ENCODE measurements at places on chromosomes 7 and 10.
A peak's percentile ranks its signal among the peaks of the same experiment; 100 is the strongest.

- DNase-seq: peak; percentile 40
These were observed 3.6 kb downstream of the INMT start for GRCh38 chr7:30755384-30756154.

- DNase-seq: no peak
These were observed 134.5 kb downstream of the NRBF2 start for GRCh38 chr10:63267414-63268148.

DNA sequence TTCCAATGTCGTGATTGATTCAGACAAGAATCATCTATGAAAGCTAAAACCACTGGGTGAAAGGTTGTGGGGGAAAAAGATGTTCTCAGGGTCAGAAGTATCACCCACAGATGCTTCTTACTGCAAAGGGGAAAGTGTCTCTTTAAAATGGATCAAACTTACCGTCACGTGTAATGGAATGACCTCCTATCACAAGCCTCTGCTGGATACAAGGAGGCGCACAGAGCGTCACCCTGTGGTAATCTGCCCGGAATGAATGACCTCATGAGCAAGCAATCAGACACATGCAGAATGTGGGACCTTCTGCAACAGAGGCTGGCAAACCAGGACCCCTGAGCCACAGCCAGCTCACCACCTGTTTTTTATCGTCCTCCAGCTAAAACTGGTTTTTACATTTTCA lies 33.0 kb downstream of the WIPF3 start:
- DNase-seq: no peak

- no peak for DNase-seq
These were observed 354.5 kb downstream of the TFEC start for GRCh38 chr7:115676080-115676479.

GRCh38 chr7:2796358-2797352 lies 47.5 kb downstream of the GNA12 start:
- DNase-seq: no peak

DNA sequence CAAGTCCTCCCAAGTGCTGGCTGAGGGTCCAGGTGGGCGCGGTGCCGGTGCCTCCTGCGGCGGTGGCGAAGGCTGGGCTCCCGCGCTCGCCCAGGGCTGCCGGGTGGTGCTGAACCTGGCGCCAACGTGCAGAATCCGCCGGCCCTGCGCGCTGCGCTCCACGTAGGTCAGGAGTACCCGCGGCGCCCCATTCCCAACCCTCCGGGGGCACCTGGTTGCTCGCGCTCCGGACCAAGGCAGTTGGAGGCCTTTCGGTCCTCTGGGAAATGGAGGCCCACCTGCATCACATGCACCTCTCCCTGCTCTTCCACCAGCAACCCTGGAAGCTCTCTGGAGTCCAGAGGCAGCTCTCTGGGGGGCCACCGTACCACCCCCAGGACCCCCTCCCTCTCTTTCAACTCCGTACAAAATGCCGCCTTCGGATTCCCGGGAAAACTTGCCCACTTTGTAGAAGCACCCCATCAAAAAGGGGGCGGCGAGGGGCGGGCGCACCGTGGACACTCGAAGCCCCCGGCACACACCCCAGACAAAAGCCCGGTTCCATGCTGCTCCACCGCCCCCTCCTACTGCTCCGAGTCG lies 745 bp downstream of the SLC16A9 start:
- DNase-seq: no peak
